ENCODE measurements at places on chromosomes 3 and 15.
A peak's percentile ranks its signal among the peaks of the same experiment; 100 is the strongest.

- no peak for DNase-seq
Observed at GRCh38 chr3:100093831-100094230, 20.5 kb downstream of the FILIP1L start.

DNA sequence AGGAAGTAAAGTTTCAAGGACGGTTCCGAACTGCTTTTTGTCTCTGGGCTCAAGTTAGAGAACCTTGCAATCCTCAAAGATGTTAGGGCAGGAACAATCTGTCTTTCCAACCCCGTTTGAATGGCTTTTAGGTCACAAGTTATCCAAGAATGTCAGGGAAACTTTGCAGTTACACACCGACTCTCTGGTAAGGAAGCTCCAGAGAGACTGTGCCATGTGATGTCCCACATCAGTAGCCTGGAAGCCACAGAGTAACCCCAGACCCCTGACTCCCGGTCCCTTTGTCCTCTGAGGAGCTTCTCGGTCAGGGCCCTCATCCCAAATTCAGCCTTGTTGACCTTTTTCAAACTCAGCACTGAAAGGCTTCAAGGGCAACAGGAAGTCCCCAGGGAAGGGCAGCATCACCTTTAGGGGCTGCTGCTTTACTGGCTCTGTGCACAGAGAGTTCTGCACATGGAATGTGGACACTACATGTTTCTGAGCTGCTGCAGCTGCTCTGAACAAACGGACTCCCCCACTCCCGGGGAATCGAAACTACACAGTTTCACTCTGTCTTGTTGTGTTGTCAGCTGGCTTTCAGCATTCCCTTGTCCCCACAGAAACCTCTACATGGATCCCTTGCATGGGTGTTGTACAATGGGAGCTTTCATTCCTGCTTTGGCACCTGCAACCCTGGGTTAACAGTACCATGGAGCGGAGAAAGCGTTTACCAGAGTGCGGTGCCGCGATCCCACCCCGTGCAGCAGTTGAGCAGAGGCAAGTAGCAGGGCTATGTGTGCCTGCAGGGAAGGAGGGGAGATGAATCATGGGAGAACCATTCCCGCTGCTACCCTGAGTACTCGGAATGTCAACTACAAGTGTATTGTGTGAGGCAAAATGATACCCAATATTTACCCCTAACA is 408.2 kb upstream of the THBS1 start:
- no peak for DNase-seq

GRCh38 chr3:76576201-76576600 is 463.7 kb upstream of the ROBO2 start:
- no peak for DNase-seq

GRCh38 chr3:191329654-191330529 is at the start of gene UTS2B:
TSS of gene UTS2B (minus strand) at chr3:191330526. CDS start at chr3:191282189, 48,337 bp downstream.
- DNase-seq = peak; percentile 47

- DNase-seq = no peak
Observed at GRCh38 chr15:90205886-90206285, 4.8 kb downstream of the SEMA4B start.

DNA sequence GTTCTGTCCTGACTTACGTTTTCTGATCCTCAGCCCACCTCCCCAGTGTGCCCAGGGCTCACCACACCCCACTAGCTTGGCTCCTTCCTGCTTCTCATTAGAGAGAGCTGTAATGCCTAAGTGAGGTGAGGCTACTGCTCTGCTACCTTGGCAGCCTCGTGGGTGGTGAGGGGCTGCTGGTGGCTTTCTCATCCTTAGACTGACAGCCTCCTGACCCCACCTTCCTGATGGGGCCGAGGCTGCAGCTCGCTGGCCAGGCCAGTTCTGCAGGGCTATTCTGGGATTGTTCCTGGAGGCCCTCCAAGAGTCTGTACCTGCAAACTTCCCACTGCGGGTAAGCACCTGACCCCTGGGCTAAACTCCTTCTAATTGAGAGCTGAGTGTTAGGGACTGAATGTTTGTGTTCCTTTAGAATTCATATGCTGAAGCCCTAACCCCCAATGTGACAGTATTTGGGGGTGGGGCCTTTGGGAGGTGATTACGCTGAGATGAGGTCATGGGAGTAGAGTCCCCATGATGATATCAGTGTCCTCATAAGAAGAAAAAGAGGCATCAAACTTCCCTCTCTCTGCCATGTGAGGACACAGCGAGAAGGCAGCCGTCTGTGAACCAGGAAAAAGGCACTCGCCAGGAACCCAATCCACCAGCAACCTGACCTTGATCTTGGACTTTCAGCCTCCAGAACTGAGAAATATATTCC is 38.1 kb upstream of the IQSEC1 start:
- no peak for DNase-seq

DNA sequence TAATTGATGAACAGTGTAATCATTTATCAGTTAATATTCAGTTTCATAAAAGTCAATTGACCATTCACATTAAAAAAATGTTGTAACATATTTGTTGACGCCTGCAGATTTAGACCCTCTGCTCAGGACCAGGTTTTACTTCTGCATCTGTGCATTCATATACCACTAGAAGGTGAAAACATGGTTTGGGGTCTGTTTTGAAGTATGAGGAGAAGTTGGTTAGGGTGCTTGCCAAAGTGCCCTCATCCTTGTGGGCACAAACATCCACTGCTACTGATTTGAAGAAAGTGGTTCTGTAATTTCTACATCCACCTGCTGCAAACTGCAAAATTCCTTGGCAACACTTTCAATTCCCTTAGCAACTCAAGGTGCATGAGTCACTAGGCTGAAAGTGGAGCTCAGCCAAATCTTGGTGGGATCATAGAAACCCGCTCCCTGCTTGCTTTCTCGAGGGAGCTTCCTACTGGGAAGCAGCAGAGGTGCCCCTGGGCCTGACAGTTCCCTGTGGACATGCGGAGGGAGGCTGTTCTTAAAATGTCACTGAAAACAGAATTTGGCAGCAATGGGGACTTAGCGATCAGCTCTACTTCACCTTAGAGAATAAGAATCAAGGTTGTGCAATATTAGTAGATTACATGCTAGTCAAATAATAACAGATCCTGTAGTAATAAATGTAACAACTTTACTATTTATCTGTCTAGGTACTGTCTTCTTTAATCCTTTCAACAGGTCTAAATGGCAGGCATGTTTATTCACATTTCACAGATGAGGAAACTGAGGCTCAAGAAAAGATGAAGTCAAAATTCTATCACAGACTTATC is 301.0 kb upstream of the TBL1XR1 start:
- no peak for DNase-seq

DNA sequence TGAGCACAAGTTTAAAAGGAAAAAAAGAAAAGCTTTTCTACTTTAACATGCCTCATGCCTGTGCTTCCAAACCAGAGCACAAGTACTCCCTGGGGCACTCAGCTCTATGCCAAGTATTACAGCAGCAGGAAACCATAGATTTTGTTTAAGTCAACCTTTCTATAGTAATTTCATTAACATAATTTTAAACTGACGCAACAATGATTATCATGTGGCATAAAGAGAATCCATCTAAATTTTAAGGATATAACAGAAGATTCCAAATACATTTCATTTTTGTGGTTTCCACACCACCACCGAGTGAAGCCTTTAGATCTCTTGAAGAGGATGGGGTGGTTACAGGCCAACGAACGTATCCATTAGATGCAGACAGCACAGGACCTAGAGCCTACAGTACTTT is 112.1 kb downstream of the TNIK start:
- DNase-seq = no peak

DNA sequence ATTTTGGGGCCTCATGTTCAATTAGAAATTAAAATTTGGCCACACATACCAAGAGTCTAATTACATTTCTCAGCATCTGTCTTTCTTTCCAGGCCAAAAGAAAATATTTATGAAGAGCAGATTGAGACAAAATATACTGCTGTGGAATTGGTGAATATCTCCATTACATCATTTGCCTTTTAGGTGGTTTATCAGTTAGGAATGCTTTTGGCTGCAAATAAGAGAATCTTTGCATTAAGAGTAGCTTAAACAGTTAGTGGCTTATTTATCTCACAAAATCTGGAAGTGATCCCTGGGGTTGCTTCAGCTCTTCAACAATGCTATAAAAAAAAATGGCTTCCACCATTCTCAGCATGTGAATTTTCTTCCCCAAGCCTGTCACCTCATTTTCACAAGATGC is 308.7 kb downstream of the MAGI1 start:
- DNase-seq = no peak

GRCh38 chr15:82749951-82750830 is 40.5 kb upstream of the AP3B2 start:
- DNase-seq = peak; percentile 80

- no peak for DNase-seq
Observed at GRCh38 chr3:172218350-172219323, 179.3 kb downstream of the FNDC3B start.

- DNase-seq = no peak
Observed at GRCh38 chr3:52091586-52092270, 35.4 kb upstream of the DUSP7 start.

- DNase-seq = no peak
Observed at GRCh38 chr15:87949151-87949574, 307.4 kb downstream of the NTRK3 start.

- DNase-seq = peak; percentile 34
Observed at GRCh38 chr15:63833021-63833696, 589 bp downstream of the HERC1 start.

- DNase-seq = no peak
Observed at GRCh38 chr15:33375236-33375635, 64.5 kb downstream of the RYR3 start.

DNA sequence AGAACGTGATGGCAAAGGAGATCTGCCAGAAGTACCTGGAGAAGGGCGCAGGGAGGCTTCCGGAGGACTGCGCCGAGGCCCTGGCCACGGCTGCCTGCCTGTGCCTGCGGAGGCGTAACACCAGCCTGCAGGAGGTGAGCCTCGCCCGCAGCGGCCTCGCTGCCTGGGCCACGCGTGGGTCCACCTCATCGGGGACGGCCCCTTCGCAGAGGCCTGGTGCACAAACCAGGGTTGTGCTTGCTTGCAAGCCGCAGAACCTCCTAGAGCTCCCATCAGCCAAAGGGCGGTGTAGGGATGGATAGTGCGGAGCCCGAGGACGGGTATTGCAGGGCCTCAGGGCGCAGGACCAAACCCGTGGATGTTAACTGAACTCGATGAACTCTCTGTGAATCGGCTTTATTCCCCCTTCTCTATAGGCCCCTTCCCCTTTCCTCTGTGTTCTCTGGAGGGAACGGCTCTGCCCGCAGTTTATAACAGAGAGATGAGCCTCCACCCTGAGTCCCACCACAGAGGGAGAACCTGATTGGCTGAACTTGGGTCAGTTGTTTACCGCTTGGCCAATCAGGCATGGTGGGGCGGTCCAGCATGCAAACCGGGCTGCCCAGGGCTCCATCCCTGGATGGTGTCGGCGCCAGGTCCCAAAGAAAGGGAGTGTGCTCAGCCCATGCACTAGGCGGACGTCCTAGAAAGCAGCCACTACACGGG is 13.6 kb upstream of the TATDN2 start:
- no peak for DNase-seq

DNA sequence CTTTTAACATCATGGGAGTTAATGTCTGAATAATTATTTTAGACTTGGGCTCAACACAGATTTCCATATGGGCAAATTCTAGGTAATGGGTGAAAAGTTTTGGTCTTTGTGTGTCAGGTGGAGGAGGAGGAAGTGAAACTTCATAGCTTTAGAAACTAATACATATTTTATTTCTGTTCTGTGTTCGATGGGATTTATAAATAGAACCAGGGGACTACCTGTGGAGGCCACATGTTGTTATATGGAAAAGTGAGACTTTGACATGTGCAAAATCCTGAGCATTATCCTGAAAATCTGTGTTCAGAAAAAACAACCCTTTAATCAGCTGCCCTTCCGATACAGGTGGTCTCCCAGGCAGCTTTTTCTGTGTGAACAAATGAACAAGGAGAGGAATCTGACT is 209.5 kb downstream of the SOX2 start:
- DNase-seq = no peak

DNA sequence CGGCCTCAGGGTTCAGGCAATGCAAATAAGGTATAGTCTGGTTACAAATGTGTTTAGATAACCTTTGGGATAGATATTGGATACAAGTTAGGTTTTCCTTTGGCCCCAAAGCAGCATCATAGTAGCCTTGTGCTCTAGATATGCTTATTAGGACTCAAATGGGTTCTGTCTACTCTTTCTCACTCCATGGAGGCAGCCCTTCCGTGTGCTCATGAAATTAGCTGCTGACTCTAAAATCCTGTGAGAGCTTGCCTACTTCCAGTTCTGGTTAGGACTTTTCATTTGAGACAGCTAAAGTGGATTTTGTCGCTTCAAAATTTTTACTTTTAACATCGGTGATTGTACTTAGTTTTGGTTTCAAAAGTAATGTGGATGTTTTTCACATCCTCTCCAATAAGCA is 1.6 kb downstream of the CDV3 start:
- DNase-seq = no peak

GRCh38 chr3:38001456-38002081 is 11.0 kb downstream of the VILL start:
- DNase-seq = no peak

DNA sequence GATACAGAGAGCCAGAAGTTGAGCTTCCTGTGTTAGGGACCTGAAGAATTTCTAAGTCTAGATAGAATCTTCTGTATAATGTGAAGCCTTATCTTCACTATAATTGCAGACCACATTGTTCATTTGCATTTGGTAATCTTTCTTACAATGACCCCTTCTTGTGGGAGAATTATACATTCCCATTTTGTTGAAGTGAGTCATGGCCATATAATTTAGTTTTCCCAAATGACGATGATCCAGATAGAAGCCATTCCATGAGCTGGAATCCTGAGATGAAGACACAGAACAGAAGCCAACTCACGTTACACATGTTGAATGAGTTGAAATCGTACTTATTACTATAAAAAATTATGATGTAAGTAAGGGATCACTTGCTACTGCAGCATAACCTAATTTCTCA is 187.8 kb downstream of the TUSC7 start:
- no peak for DNase-seq

DNA sequence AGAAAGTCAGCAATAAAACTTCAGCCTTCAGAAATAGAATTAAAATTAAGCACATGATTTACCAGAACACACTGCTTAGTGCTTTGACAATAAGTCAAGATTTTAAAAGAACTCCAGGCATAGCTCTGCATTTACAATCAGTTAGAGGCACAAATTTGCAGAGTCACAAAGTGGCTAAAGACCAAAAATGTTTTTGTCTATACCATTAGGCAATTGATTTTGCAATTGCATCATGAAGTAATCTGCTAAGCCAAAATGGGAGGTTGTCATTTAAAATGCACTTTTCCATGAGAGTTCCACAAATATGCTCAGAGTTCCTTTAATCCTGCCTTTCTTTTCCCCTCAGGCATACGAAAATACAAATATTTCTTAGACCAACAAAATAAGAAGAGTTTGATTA is 10.1 kb upstream of the DCP1A start:
- DNase-seq = no peak
